ENCODE measurements at places on chromosomes 1 and 21.

DNA sequence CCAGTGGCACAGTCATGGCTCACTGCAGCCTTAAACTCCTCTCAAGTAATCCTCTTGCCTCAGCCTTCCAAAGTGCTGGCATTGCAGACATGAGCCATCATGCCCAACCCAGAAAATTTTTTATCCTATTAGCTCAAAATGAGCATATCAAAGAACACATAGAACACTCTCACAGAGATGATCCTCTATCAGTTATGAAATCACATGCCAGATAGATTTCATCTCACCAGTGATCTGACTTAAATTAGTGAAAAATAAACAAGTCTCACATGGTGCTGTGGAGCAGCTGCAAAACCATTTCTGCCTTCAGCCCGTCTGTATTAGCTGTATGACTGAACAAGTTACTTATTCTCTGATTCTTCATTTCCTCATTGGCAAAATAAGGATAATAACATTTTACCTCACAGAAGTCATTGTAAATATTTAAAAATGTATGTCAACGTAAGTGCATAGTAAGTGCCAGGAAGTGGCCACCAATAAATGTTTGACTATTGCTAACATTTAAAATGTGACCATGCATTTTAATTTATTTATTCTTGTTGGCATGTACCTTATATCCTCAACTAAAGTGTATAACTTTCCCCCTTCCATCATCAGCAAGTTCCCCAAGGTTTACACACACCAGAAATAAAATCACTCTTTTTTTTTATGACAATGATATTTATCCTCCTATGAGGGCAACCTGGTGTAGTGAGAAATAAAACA is 29.0 kb upstream of the SLC19A2 start:
- DNase-seq = no peak

DNA sequence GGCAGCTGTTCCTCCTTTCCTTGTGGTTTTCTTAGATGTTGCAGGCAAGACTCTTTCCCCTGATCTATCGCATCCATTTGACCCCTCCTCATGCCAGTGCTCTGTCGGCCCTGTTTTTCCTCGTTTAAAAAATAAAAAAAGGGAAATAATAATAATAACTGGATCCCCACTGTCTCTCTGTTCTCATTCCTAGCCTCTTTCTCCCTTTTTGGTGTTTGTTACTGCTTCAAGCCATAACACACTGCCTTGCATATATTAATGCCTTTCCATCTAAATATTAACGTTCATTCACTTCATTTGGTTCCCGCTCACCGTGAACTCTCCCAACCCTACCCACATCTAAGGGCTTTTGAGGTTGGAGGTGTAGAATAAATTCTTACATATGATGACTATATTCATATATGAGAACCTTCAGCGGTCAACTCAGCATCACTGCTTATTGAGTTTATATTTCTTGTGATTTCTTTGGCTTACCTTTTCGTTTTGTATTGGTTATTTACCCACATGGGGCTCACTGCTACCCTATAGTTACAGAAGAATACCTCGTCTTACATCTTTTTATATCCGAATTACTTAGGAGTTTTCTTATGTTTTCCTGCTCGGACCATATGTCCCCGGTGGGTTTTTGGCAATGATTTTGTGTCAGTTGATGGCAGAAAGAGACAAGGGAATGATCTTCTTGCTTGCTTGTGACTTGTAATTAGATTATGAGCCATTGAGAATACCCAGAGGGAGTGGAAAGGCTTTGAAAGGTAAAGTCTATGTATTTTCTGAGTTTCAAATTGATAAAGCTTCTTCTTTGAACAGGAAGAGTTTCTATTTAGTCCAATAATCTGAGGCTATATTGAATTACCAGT is 805 bp downstream of the ATG4C start:
- no peak for DNase-seq

GRCh38 chr1:198597690-198598430 is 41.0 kb upstream of the PTPRC start:
- no peak for DNase-seq

DNA sequence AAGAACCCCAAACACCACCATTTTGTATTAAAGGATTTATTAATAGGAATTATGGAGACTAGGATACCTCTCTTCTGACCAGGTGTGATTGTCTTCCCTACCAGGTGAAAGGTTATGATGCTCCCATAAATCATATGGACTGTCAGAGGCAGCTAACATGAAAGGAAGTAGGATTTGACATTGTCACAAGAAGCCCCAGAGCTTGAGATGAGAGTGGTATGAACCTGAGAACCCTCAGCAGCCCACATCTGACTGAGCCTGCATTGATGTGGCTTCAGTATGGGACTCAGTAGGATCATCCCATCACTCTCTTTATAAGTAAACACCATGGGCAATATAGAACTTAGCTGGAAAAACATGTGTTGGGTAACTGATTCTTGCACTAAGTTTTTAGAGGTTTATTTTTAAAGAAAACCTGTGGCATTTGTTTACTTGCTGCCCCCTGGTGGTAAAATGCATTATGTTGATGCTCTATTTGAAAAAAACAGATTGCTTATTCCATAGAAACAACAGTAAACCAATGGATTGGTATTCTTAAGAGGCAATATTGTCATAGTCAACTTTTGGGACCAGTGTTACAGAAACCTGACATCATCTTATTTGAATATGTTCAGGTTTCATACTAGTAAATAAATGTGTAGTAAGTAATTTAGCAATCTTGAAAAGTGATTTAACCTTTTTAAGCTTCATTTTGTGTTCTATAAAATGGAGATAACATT is 16.6 kb upstream of the CACYBP start:
- DNase-seq = peak; percentile 44

DNA sequence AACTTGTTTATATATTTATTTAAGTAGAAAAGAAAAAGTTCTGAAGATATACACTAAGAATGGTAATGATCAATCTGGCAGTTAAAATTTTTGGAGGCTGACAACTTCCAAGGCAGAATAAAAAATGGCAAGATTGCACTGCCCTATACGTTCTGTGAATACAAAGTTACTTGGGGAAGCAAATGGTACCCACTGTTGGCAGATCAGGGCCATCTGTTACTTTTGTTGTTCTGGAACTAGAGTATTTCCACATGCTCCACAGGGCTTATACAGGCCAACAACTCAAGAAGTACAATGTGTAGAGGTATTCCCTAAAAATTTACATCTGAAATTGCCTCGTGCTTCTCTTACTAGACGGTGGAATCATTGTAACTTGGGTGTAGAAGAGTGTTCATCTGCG is 53.2 kb downstream of the AHCTF1 start:
- no peak for DNase-seq

- no peak for DNase-seq
Measured at GRCh38 chr1:229161740-229162139, 109.2 kb upstream of the RAB4A start.

GRCh38 chr1:166122873-166123466 is 43.8 kb downstream of the FAM78B start:
- DNase-seq = no peak

- DNase-seq = no peak
Measured at GRCh38 chr1:117561551-117561950, 44.3 kb upstream of the TENT5C start.

GRCh38 chr1:179251675-179252074 is 22.2 kb upstream of the ABL2 start:
- DNase-seq = peak; percentile 33

DNA sequence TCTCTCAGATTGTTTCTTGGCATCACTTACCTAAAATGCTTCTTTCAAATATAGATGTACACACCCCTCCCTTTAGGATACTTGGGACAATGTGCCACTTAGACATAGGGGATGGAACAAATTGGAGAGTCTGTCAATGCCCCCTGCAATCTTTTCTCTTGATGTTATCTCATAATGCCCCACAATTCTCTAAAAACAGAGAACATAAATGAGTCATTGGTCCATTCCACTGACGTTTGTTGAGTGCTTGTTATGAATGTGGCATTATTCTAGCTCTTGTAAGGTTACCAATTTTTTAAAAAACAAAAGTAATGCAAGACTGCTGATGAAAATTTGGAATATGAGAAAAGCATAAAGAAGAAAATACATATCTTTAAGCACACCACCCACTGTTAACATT is 5.6 kb upstream of the SMIM11 start:
- no peak for DNase-seq

GRCh38 chr1:44685881-44686280 is 11.4 kb downstream of the ARMH1 start:
- DNase-seq = no peak

DNA sequence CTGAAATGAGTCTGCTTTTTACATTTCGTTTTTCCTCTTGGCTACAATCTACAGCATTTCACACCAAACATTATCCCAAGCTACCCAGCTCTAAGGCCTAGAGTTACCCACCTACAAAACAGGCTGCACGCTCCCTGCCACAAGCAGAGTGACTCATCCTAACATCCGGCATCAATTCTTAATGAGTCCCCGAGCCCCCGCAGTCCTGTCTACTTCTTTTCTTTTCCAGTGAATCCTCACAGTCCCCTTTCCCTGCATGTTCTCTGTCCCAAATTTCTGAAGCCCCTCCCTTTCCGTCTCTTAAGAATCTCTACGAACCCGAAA is 650 bp downstream of the PCNX2 start:
- DNase-seq = peak; percentile 74

GRCh38 chr21:43300496-43301408 is 126.2 kb downstream of the SIK1 start:
- DNase-seq = peak; percentile 17

- peak; percentile 60 for DNase-seq
Measured at GRCh38 chr1:58762806-58763205, 21.0 kb downstream of the JUN start.

GRCh38 chr21:26918323-26919079 is 48.4 kb downstream of the ADAMTS5 start:
- peak; percentile 22 for DNase-seq

DNA sequence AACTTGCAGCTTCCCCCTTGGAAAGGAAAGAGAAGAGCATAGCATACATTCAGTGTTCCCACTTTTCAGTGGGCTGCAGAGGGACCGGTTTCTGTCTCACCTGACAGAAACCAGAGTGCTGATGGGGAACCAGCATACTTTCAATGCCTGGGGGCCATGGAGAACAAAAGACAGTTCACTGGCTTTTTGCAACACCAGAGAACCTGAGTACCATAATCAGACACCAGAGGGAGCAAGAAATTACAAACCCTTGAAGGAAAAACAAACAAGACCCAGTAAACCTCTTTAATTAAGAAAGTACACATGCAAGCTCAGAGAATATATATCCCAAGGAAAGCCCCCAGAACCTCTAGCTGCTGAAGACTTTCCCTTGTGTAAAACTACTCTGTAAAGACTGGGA is 51.1 kb downstream of the CSMD2 start:
- no peak for DNase-seq

DNA sequence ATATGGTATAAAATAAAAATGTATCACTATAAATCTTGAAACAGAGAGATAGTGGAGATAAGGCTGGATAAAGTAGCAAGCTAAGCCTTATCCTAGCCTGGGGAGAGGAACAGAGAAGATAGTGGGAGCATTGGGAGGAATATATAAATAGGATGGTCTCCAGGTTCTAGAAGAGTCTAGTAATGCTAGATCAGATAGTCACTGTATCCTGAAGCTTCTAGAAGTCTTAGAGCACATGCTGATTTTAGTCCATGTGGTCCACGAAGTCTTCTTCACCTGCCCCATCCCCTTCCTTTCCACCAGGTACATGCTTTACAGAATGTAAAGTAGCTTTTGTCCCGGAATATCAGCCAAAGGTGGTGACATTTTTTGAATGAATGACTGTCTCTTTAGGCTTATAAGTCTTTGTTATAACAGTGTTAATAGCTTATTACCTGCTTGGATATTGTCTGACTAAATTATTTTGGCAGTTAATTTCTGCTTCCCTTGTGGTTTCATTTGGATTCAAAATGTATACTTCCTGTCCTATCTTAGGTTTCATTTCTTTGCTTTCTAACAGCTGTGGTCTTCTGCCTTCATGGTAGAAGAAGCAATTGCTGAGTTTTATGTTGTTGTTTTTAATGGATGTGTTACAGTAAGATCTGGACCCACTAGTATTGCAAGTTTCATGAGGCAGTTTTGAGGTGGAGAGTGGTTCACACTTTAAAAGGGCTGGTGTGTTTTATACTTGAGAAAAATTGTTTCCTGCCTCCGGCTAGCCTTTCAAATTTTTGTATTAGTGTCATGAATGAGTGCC is 5.9 kb downstream of the SMG7 start:
- no peak for DNase-seq

DNA sequence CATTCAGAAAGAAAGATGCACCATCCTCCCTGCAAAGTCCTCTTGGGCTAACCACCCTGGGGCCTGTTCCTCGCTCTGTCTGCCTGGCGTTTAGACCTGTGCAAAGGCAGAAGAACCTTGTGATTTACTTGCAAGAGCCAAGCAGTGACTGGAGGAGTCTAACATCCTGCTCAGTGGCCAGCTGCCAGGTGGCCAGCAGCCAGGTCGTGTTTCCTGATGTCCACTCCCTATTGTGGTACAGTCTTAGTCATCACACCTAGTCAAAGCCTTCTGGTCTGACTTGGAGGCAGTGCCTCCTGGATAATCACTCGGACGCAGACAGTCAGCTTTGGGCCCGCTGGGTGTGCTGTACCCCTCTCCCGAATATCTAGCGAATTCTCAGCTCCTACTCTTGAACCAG is 118.1 kb downstream of the PGBD5 start:
- DNase-seq = peak; percentile 73

GRCh38 chr1:76124196-76124595 is 49.6 kb downstream of the ST6GALNAC3 start:
- DNase-seq = peak; percentile 58

DNA sequence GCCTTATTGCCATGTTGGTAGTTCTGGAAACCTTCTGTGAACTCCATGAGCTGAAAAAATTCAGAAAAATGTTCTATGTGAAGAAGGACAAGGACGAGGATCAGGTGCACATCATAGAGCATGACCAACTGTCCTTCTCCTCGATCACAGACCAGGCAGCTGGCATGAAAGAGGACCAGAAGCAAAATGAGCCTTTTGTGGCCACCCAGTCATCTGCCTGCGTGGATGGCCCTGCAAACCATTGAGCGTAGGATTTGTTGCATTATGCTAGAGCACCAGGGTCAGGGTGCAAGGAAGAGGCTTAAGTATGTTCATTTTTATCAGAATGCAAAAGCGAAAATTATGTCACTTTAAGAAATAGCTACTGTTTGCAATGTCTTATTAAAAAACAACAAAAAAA is 57.4 kb downstream of the KCNK1 start:
- no peak for DNase-seq

- DNase-seq = no peak
Measured at GRCh38 chr1:194618101-194618500, 1431.7 kb upstream of the B3GALT2 start.

GRCh38 chr1:59434336-59434735 is 137.4 kb downstream of the FGGY start:
- DNase-seq = peak; percentile 77

DNA sequence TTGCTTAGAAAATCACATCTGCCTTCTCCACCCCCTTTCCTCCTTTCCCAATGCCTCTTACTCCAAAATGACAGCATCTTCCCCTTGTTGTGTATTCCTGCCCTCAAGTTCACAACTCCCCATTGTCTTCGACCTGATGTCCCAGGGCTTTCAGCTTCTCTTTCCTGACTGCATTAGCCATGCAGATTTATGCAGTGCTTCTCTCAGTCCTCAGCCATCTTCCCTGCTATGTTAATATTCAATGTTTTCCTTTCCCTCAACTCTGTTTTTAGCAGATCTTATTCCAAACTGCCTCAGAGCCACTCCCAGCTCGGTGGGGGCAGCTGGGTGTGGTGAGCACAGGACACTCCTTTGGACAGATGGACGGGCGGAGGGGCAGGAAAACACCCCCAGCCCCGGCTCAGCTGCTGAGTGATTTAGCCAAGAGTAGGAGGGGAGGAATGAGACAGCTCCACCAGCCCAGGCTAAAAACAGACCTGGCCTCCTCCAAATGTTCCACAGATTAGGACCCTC is 71.0 kb downstream of the CD2 start:
- DNase-seq = no peak

Measured in fibroblast of skin of right biceps (primary cell).